ENCODE measurements at places on chromosomes 2 and 18.

- DNase-seq: no peak
These were observed 1144.7 kb upstream of the DDX18 start for GRCh38 chr2:116669782-116670181.

GRCh38 chr2:160423126-160423525 is 70.5 kb downstream of the RBMS1 start:
- DNase-seq: no peak

- DNase-seq: no peak
These were observed 121.7 kb downstream of the ZNF516 start for GRCh38 chr18:76373297-76373696.

DNA sequence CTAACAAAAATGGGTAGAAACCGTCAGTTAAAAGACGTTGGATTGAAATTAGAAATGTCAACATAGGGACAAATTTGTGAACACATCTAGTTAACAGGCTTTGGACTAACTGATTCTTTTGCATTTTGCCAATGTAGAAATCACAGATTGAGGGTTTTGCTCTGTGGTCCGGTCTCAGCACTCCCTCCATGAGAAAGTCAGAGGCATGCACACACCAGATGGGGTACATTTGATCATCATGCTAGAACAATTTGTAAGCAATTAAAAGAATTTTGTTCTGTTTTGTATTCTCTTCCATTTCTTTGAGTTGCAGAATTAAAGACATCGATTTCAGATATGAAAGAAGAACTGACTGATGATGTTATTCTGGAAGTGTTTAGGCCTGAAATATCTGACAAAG is 179.1 kb upstream of the CCDC68 start:
- no peak for DNase-seq

DNA sequence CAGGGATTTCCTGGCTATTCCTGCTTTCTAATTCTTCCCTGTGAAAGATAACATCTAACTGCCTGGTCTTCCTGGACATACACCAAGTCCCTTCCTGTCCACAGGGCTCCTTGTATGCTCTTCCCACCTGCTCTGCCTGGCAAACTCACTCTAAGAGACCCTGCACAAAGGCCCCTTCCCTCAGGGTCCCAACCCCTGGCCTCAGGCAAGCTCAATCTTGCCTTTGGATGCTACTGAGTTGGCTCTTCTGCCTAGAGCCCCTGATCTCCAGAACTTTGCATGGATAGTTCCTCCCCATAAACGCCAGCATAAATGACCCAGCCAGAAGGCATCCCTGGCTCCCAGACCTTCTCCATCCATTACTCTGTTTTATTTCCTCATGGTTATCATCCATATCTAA is 98.3 kb upstream of the OTOS start:
- DNase-seq: no peak

DNA sequence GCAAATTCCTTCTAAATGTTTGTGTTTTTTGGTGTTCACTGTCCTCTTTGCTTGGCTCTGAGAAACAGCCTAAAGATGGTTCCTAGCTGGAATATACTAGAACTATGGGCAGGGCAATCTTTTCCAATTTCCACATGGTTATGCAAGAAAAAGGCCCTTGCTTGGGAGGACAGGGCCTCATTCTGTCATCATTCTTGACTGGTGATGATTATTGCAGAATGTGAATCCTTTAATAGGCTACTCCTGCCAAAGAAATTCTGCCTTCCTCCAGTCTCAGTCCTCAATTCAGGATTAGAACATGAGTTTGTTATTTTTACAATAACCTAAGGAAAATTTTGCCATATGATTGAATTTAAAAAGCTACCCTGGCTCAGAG is 218.7 kb downstream of the HNMT start:
- DNase-seq: no peak

DNA sequence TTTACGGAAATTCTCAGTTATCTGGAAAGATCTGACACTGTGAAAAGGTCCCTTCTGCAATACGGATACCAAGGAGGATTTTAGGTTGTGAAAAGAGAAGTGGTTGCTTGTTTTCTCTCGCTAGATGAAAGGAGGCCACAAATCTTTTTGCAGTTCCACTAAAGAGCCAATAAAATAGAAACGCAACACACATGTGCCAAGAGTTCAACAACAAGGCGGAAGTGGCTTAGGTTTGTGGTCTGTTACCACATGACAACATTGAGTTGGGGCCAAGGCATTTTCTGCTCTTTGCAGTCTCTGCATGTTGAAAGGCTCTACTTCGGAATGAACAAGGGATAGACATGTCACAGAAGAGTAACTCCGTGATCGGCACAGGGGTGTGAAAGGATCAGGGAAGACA is 115.7 kb upstream of the OSR1 start:
- peak; percentile 71 for DNase-seq

GRCh38 chr18:7116792-7117389 is 706 bp downstream of the LAMA1 start:
- peak; percentile 37 for DNase-seq

DNA sequence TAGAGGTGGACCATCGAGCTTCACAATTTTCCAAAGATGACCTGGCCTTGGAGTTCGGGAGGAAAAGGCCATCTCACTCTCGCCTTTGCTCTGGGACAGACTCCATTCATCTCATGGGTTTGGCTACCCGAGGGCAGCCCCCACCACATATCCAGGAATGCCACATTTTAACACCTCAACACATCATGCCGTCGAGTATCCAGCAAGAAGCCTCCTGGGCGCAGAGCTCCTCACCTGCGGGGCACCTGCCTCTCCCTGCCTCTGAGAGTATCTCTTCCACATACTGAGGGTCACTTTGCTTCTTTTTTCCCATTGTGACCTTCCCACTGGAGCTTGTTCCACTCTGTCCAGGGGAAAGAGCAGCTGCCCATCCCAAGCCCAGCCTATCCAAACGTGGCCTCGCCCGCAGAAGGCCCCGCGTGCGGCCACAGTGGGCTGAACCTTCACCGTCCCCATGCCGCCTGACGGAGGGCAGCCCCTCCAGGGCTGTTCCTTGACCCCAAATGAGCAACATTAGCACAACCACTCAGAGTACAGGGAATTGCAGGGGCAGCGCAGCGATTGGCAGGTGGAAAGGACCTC is 5.5 kb upstream of the LIMS2 start:
- no peak for DNase-seq

- no peak for DNase-seq
These were observed 105.9 kb upstream of the NYAP2 start for GRCh38 chr2:225293638-225294037.

GRCh38 chr2:144426981-144427479 is 92.9 kb downstream of the ZEB2 start:
- DNase-seq: peak; percentile 76

DNA sequence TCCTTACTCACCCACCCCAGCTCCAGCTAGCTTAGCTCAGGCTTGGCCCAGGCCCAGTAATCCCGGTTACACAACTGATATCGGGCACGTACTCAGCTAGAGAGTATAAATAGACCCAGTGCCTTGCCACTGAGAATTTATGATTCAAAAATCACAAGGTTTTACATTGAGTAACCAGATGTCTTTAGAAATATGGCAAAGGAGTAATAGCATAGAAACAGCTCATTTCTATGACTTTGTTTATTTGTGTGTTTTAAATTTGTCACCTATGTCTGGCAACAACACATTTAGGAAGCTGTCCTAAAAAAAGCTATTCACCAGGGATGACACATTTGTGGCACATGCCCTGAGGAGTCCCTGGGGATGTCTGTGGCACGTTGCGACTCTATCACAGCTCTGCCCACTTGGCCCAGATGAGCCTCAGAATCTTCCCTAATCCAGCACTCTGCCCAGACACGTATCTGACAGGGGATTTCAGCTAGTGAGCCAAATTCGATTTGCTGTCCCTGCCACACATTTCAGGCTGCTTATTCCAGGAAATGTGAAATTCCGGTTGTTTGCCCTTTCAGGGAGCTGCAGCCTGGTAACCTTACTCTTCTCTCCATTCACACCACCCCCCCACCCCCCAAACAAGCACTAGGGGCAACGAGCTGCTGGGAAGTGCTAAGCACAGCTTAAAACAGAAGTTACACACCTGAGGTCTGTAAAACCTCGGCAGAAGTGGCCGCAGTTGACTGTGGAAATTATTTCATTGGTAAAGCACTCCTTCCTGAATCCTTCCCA is 85.4 kb upstream of the ZCCHC2 start:
- DNase-seq: no peak

DNA sequence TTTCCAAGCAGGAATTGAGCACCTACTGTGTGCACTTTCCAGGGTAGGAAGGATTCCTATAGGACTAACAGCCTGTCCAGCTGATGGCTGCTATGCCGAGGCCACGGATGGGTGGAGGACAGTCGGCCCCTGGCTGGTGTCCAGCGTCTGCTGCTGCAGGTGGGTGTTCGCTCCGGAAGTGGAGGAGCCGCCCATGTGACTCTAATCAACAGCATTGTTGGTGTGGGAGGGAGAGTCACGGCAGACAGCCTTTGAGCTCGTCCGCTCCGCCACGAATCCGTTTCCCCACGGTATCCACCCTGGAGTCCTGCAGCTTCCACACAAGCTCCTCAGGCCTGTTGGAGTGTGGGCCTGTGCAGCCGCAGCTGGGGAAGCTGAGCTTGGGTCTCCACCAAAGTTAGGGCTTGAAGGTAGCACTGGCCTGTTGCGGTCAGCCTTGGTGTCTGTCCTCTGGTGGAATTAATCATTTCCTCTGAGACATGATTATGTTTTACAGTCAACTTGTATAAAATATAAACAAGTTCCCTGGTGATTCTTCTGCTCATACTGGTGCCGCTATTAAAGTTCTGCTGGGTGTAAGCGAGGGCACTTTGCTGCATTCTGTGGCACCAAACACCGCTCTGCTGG is 185.9 kb upstream of the TPO start:
- DNase-seq: no peak

- DNase-seq: no peak
These were observed 22.1 kb downstream of the B3GNT2 start for GRCh38 chr2:62217970-62218369.

DNA sequence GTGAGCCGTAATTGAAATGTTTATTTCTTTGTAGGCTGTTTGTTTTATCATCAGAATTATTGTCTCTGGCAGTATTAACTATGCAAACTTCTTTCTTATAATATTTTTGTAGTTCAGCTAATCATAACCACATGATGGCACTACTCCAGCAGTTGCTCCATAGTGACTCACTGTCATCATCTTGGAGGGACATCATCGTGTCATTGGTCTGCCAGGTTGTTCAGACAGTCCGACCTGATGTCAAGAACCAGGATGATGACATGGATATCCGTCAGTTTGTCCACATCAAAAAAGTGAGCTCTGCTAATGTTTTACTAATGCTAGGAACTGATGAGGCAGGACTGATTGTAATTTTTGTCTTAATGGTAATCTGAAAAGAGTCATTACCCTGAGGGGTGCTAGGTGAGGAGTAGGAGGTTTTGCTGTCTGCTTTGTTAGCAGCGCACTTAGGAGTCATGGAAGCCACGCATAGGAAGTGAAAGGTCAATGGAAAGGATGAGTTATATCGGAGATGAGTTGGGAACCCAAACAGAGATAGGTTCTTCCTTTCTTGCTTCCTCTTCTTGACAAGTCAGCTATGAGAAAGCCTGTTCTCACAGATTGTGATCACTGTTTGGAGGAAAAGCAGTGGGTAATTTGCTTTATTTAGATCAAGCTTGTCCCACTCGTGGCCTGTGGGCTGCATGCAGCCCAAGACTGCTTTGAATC is 49.2 kb downstream of the PIKFYVE start:
- DNase-seq: no peak

DNA sequence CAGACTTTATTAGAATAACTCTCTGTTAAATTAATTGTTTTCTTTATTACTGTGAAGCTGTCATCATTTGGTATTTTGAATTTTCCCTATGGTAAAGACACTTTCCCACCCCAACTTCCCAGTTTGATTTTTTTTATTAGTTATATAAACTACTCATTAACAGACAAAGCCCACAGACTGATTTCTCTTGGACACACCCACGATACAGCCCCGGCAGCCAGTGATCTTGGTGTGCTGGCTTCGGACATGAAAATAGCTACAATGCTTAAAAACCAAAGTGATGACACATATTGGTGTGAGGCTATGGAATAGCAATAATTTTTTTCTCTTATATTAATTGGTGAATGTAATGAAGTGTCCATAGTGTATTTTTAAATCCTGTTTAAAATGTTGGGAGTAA is 225.4 kb upstream of the SIX3 start:
- no peak for DNase-seq

DNA sequence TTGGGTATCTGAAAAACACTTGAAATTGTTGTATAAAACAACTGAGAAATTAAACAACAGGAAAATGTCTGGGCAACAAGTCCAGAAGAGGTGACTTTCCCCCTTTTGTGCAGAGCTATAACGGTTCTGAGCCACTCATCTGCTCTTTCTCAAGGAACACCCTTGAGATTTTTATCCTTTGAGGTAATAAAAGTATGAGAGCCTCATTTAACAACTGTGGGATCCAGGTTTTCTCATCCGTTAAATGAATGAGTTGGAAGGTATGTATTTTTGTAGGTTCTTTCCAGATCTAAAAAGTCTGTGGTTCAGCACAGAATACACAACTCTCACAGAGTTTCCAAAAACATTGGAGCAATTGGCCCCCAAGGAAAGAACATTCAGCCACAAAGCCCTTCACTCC is 93.0 kb downstream of the ANKRD44 start:
- peak; percentile 36 for DNase-seq

DNA sequence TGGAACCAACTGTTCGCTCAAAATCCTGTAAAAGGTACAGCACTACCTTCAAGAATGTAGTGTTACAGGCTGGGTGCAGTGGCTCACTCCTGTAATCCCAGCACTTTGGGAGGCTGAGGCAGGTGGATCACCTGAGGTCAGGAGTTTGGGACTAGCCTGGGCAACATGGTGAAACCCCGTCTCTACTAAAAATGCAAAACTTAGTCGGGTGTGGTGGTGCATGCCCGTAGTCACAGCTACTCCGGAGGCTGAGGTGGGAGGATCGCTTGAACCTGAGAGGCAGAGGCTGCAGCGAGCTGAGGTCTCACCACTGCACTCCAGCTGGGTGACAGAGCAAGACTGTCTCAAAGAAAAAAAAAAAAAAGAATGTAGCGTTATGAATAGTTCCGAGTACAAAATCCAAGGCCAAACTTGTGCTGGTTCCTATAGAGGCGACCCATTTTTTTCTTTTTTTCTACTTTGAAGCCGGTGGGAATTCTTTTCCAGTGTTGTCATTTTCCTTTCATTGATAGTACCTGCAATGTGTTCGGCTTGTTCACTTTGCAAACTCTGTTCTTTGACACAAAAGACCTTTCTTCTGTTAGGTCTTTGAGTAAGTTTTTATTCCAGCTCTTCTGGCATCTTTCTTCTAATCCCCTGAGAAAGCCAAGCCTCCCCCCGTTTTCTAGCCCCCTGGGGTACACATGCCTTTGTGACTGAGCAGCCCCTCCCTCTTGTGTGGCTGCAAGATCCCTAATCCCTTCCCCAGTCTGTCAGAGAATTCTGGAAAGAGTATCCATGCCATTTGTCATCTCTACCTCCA is 25.1 kb downstream of the INPP5D start:
- DNase-seq: no peak

DNA sequence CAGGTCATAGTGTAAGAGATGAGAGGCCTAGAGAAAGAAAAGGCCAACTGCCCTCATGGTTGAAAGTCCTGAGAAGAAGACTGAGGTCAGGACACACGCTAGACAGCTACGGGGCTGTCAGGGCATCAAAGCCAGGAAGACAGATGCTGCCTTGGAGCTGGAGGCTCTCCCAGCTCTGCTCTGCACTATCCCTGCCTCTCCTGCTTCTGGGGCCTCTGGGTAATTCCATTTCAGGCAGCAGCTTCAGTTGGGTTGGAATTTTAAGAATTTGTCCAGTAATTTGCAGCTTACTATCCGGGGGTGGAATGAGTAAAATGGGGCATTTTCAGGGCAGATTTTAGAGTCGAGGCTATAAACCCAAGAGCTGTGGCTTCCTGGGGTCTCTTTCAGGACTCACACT is 76.2 kb upstream of the CTAGE1 start:
- DNase-seq: peak; percentile 66
